ENCODE measurements at places on chromosomes 4 and X. TPM values are rescaled to one million over a fixed set of nuclear protein-coding genes. Genes with fewer than 3 reads are reported as not detected.

Gene RTL3
- not detected for total RNA-seq

Gene NEUROG2
- total RNA-seq = not detected

Gene TLR10
- not detected for total RNA-seq

Gene CLDN24
- not detected for total RNA-seq

Gene NIPAL1
- 9.3 TPM for total RNA-seq

Gene AREG
- 272 TPM for total RNA-seq
